Stimulated activated CD8-positive, alpha-beta memory T cell treated with anti-CD3 and anti-CD28 coated beads, Interleukin-4, amount 100 ng/mL, for 4 hours (primary cell): ENCODE measurements at places on chromosomes 4 and X.

DNA sequence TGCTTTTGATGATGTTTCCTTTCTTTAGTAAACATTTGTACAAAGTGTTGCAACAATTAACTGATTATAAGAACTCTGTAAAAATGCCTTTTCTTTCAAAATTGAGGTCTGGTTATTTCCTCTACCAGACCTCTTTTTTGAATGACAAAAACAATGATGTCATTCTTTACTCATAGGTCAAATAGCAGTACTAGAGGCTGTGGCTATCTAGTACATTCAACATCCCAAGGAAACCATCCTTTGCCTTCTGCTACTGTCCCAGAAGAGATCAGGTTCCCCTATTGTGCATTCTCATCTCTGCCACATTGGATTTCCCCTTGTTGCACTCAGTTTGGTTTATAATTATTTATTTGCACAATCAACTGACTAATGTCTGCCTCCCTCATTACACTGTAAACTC lies 19.1 kb upstream of the MAD2L1 start:
- no peak for DNase-seq

GRCh38 chr4:21699446-21699845 lies 249.1 kb downstream of the KCNIP4 start:
- DNase-seq = no peak

GRCh38 chr4:186144946-186145569 lies 40.6 kb downstream of the FAM149A start:
- DNase-seq = no peak

DNA sequence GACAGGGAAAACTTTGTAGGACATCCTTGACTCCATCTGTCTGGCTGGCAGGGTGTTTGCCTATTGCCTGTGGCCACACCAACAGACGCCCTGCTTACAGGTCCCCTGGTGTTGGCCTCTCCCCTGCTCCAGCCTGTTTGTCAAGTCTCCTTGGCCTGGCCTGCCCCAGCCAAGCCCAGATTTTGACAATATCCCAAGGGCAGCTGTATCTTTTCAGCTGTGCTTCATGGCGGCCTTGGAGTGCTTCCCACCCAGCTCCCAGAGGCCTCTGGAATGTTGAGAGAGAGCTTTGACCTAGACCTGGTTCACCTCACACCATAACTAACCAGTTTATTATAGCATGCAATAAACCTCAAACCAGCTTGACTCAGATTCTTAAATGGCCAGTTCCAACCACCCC lies 204.0 kb upstream of the NHS start:
- DNase-seq = no peak

DNA sequence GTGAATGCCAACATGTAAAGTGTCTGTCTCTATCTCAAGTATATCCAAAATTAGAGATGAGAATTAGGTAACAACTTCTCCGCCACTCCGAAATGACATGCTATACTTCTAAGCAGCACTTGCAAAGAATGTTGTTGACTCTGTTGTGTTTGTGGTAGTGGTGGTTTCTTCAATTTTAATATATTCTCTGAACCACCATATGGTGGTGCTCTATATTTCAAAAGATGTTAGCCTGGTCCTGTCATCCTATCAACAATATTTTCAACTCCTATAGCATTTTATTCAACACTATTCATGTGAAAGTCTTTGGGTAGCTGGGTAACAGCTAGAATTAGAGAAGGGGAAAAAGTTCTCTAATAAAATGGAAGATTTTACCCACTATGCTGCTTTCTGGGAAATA lies 1622.8 kb upstream of the IGFBP7 start:
- no peak for DNase-seq

DNA sequence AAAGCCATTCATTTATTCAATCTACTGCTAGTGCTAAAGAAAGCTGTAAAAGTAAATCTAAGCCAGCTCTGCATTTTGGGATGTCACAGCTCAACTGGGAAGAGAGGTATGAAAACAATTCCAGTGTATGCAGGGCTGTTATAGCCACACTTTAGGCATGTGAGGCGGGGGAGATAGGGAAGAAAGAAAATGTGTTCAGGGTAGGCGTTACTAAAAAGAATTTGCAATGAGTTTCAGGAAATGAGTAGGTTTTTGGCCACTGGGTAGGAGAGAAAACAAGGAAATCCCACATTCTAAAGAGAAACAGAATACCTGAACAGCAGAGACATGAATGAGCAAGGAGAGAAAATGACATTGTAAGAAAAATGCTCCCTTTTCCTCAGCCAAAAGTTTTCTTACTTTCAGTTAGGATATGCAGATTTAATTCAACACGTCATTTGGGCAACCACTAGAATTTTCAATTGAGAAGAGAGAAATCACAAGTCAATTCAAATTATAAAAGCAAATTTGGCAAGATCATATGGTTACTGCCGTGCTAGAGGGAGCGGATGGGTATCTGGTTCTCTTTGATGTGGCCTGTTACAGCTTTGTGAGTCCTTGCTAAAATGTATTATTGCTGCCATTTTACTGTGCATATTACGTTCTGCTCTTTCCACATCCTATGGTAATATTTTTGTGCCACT lies 226.3 kb downstream of the KCNIP4 start:
- DNase-seq = no peak

DNA sequence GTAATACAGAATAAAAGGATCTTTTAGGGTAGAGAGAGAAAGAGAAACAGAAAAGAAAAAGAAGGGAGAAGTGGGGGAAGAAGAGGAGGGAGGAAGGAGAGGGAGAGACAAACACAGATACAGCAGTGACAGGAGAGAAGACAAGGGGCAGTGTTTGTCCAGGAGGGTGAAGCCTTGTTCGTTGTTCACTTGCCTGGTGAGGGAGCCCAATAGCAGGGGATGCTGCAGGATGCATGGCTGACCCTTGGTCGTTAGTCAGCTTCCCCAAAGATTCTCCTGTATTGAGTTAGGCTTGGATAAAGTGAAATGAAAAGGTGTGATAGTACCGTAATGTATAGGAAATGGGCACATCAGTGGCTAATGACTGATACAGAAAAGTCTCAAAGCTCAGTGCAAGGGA lies 403.7 kb downstream of the IL15 start:
- DNase-seq = no peak

DNA sequence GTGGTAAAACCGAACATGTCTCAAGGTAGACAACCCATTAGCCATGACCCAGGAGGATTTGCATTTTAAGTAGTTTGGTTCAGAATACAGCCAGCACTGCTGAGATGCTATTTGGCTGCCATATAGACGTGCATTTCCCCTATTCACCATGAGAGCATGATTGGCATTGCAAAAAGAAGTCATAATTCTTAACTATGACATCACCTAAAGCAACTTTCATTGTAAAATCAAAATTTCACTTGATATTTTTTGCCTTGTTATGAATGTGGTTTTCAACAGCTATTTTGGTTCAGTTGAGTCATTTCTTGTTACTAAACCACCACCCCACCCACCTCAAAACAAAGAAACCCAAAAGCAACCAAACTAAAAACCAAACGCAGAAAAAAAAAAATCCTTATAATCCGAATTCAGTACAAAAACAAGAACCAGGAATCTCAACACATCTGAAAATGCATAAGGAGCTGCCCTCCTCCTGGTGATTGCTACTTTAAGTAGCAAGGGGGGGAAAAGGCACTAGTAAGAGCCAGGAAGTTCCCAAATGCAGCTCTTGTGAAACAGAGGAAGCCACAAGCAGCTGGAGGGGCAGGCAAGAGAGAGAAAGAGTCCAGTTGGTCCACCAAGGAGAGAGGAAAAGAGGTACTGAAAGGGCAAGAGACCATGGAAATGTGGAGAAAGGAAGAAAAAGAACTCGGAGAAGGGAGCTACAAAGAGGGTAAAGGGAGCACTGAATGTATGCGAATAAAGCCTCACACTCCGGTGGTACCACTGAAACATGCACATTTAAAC lies 3.1 kb downstream of the SLITRK4 start:
- no peak for DNase-seq

DNA sequence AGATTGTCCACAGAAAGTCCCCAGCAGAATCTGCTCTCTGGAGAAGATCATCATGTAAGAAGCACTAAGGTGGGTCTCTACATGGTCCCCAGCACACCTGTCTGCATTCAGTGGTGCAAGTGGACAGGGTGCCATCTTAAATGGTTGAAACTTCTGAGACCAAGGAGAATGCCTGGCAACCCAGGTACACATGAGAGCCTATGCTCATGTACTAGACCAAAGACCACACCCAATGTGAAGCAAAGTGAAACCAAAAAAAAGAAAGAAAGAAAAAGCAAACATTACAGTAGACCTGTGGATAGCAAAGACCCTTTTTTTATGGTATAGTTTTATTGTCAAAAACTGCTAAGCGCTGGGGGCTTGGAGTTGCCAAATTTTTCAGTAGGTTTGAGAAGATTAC lies 15.0 kb downstream of the CD40LG start:
- no peak for DNase-seq

DNA sequence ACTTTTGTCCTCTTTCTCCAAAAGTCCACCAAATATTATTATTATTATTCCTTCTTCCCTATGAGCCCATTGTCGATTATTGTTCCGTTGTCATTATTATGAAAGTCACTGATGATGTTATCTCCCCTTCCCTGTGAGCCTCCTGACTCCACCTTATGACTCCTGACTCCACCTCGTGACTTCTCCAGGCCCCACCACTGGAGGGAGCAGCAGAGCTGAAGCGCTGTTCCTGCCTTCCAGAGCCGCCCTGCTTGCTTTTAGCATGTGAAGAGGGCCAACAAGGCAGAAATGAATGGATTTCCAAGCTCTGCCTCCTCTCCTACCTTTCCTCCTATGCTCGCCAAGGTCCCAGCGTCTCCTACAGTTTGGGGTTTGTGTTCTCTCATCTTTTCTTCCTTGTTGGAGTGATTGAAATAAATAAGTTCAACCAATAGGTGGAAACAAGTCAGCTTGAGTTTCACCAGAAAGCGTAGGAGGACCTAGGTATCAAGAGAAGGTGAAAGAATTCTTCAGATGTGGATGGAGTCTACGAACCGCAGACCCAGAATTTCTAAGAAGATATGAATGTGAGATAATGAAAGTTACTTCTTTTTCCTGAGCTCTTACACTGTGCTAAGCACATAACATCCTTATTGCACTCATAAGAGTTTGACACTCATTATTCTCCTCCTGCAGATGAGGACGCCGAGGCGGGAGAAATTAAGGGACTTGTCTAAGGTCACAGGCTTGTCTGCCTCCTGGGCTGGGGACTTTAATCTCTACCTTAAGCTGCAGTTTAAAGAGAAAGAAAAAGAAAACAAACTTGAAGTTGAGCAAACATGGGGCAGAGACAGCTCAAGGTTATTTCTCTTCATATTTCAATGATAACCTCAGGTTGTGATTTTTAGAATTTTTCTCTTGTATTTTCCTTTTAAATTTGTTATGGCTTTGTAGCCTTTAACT lies 26.1 kb downstream of the IGSF1 start:
- no peak for DNase-seq

DNA sequence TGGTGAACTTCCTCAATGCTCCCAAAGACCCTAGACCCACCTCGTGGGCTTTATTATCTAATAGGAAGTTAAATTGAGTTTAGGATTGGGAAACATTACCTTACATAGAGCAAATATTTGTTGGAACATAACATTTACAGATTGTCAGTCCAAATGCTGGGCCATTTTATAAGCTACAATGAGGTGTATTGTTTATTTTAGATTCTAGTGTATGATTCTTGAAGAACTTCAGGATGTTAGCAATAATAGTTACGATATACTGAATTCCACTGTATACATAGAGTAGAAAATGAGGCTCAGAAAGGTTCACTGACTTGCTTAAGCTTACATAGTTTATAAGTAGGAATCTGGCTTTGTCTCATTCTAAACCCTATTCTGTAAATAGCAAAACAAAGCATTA lies 37.4 kb downstream of the PAQR3 start:
- no peak for DNase-seq

- no peak for DNase-seq
Measured at GRCh38 chr4:5709207-5709575, 832 bp upstream of the EVC2 start.

DNA sequence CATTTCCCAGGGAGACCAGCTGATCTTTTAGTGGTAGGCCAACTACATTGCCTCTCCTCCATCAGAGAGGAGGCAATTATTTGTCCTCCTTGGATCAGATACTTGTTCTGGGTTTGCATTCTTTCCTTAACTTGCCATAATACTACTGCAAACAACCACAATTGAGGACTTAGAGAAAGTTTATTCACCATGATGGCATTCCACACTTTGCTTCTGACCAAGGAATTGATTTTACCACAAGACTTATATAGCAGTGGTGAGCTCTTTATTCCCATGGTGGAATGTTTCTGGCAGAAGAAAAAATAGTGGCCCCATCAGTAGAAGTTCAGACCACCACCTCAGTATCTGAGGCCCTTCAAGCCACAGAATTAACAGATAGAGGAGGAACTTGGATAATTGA lies 123.9 kb upstream of the PPP3CA start:
- DNase-seq = no peak

DNA sequence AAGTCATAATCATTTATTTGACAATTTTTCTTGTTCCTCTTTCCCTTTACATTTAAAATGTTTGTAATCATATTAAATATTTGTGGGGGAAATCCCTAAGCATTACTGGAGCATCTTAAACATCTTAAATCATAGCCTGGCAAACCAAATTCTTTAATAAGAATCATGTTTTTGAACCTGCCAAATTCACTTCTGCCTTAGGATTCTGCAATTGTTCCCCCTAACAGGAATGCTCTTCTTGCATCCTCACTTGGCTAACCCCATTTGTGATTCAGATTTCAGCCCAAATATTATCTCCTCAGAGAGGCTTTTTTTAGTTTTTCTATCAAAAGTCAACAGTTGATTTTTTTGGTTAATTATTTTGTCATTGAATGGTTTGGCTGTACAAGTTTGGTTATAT lies 241.1 kb downstream of the MAPK10 start:
- no peak for DNase-seq

GRCh38 chr4:25953740-25954139 lies 39.7 kb downstream of the SMIM20 start:
- no peak for DNase-seq

- no peak for DNase-seq
Measured at GRCh38 chrX:154459832-154460231, 1.8 kb downstream of the PLXNA3 start.

DNA sequence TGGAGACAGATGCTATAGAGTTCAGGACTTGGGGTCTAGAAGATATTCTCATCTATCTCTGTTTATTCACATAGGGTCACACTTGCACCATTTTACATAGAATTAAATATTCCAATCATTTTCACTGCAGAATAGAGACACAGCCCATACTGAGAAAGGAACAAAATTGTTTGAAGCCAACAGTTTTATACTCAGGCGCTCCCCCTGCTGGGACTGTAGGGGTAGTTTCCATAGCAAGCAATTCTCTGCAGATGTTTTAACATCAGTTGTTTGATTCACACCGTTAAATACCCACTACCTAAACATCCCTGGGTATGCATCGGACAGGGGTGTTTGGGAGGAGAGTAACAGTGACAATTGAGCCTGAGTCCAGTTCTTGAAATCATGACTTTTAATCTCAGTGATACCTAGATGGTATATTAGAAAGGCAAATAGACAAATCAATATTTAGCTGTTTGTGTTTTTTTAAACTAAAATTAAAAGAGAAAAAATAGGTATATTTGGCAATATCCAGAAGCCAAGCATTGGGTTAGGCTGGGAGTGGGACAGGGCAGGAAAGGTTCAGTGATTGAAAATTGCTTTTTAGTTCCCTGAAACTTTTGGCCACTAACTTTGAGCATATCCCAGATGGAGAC lies 33.8 kb downstream of the LONRF3 start:
- no peak for DNase-seq
